ENCODE measurements at places on chromosomes 4 and X. TPM values are rescaled to one million over a fixed set of nuclear protein-coding genes. Genes with fewer than 3 reads are reported as not detected.

Gene TBCK
- total RNA-seq: 55.9 TPM

Gene NXF2
- total RNA-seq: not detected

Gene GAGE13
- not detected for total RNA-seq

Gene KIF4A
- total RNA-seq: 2.2 TPM

Gene SPIN2A
- 0.53 TPM for total RNA-seq

Gene N4BP2
- total RNA-seq: 2.5 TPM

Gene PCDH10
- total RNA-seq: 85.6 TPM

Gene EGFL6
- total RNA-seq: not detected

Gene SMIM20
- 23.4 TPM for total RNA-seq

Gene ADH7
- not detected for total RNA-seq

Gene DEFB131A
- total RNA-seq: not detected

Gene STBD1
- total RNA-seq: 11.1 TPM

Gene PPA2
- 65.6 TPM for total RNA-seq

Gene ENPEP
- 4.7 TPM for total RNA-seq

Gene ANK2
- 132 TPM for total RNA-seq

Gene PNCK
- 3.1 TPM for total RNA-seq

Gene PLP1
- 0.46 TPM for total RNA-seq
